ENCODE measurements at places on chromosomes 2 and 18.

DNA sequence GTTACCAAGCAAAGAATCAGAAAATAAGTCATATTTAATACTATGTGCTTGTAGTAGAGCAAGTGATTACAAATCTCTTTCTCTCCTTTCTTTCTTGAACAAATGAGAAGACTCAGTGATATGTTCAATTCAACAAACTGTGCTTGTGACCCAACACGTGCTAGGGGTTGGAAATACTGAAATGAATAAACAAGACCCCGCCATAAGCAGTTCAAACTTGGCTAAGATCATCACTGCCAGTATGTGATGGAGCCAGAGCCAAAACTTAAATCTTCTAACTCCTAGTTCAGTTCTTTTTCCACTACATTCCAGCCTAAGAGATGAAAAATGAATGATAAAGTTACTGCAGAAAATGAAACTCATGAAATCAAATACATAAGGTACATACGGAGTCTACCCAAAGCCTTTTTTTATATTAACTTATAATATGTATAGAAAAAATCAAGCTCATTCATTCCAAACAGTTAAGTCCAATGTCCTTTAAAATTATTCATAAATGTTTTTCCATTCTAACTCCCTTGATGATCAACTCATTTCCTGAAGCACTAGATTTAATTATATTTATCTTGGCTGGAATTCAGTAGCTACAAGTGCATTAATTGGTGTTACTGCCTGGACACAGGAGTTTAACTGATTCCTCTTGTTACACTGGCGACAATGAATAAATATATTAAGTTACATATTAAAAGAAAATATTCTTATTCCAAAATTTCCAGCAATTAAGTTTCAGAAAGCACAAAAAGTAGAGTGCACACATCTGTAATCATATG, 36.0 kb downstream of the GALNT3 start:
- no peak for DNase-seq

DNA sequence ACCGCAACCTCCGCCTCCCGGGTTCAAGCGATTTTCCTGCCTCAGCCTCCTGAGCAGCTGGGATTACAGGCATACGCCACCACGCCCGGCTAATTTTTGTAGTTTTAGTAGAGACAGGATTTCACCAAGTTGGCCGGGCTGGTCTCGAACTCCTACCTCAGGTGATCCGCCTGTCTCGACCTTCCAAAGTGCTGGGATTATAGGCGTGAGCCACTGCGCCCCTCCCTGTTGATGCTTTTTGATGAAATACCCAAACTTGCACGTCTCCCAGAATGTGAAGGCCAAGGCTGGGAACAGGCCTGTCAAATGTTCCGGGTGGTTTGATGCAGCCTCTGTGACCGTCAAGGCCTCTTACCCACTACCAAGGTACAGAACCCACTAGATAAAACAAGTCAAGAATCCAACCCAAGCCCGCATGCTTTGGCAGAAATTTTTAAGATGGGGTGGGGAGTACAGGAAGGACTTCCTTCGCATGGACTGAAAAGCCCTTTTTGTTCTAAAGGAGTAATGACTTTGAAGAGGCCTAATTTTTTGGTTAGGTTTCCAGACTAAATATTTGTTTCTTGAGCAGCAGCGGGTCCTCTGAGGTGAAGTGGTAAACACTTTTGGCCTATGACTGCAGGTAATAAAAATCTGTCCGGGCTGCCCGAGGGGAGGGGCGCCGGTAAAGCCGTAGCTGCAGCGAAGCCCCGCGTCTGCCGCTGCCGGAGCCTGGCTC, 3.7 kb upstream of the EVX2 start:
- DNase-seq, result no peak

- DNase-seq, result no peak
Observed at GRCh38 chr18:43932140-43932539, 654.9 kb upstream of the SYT4 start.

GRCh38 chr2:12921321-12921720, 204.6 kb downstream of the TRIB2 start:
- no peak for DNase-seq

DNA sequence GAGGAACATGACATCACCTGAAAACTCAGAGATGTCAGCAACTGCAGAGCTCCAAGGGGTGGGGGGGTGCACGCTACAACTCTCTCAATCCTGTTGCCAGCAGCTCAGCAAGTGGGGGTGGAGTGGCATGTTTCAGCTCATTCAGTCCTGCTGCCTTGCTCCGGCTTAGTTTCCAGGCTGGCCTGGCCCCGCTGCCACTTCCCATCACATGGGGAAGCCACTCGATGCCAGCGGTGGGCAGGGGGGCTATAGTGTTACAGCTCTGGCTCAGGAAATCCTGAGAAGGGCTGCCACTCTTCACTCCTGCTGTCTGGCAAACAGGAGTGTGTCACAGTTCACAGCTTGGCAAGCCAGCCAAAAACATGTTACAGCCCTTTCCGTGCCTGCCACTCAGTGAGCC, 356.5 kb upstream of the GULP1 start:
- no peak for DNase-seq

GRCh38 chr2:142435847-142436246, 305.0 kb upstream of the LRP1B start:
- no peak for DNase-seq

- peak; percentile 90 for DNase-seq
Observed at GRCh38 chr2:209472871-209473270, 49.0 kb downstream of the MAP2 start.

DNA sequence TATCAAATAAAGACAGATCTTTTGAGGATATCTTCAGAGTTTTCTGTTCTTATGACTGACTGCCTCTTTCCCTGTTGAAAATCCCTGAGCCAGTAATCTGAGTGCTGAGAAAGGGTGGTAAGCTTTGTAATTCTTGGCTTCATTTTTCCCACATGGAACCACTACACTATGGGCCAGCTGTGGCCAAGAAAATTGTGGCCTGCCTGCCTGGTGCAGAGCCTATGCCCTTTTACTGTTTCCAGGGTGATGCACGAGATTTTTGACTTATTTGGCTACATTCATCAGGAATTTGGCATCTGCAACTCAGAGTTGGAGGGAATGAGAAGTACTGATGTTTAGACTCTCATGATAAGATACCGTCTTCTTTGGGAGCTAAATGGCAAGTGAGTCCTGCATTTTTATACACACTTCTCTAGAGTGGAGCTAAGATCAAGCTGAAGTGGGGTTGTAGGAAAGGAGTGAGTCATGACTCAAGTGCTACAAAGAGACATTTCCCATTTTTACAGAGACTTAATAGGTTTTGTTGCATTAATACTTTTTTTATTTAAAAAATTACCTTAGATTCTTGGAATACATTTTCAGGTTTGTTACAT, 328.2 kb upstream of the CDH7 start:
- no peak for DNase-seq

GRCh38 chr2:216960671-216961268, 100.9 kb upstream of the TNP1 start:
- DNase-seq, result no peak

DNA sequence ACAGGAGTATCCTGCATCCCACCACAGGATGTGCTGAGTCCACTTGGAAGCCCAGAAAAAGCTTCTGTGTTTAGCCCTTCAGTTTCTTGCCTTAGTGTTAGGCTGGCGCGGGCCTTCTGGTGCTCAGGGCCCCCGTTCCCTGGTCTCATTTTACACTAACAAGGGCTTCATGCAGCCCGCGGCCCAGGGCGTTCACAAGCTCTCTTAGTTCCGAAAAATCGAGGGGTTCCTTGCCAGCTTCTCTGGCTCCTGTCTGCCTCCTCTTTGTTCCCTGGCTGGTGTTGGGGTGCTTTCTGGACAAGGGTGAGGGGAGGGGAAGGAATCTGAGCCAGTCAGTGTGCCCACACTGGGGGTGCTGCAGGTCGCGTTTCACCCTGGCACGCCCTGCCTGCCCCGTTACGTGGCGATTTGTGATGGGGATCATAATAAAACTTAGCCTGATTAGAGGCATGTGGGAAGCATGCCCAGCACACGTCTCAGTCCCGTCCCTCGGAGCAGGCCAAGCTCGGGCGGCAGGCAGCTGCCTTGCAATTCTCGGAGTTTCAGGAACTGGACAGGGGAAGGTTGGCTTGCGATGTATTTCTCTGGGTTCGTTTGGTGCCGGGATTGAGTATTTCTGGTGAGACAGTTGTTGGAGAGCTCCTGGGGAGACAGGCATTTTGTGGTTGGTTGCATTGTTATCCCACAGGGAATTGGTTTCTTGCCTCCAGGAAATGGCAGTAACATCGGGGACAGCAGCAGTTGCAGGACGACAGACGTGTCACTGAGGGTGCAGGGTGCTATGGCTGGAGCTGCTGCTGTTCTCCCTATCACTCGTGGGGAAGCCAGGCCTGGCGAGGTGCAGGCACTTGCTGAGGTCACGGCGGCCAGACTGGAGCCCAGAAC, 22.9 kb downstream of the SH3BP4 start:
- DNase-seq, result peak; percentile 71

DNA sequence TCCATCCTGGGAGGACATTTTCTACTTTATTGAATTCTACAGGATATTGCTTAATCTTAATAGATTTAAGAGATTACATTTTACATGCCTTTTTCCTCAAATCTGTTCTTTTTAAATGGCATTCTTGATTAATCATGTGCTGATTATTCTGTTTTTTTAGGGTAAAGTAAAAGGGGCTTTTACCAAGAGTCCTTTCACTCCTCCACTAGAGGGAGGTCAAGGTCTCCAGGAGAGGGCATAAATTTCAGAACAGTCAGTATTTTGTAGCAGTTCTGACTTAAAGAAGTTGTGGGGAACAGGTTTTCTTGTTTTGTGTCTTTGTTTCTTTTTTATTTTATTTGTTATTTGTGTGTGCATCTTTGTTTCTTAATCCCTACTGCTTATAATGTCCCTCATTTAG, 25.4 kb downstream of the WDR75 start:
- peak; percentile 79 for DNase-seq

Data from cardiac fibroblast (primary cell).